Esophagus mucosa (tissue), 1 donor: ENCODE measurements at places on chromosomes 7 and 10. TPM values are rescaled to one million over a fixed set of nuclear protein-coding genes. Genes with fewer than 3 reads are reported as not detected.

PPP1R3C gene
- total RNA-seq: 91.9 TPM

- ATAC-seq: no peak
These were observed 87.2 kb downstream of the GSDME start for GRCh38 chr7:24669971-24670591.

DNA sequence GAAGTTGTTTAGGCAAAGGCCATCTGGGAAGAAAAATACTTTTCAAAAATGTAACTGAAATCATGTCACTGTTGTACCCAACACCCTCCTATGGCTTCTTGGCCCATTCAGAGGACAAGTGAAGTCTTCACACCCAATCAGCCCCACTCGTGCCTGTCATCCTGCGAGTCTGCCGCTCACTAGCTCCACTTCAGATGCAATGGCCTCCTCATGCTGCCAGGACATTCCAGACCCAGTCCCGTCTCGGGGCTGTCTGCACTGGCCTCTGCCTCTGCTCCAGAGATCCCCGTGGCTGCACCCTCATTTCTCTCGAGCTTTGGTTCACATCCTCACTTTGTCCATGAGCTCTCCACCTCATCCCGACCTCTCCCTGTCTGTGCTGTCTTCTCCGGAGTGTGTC is 227.1 kb downstream of the KCNMA1 start:
- ATAC-seq: no peak

- peak; percentile 13 for ATAC-seq
These were observed 350 bp upstream of the ZNF37A start for GRCh38 chr10:38093816-38094157.

DNA sequence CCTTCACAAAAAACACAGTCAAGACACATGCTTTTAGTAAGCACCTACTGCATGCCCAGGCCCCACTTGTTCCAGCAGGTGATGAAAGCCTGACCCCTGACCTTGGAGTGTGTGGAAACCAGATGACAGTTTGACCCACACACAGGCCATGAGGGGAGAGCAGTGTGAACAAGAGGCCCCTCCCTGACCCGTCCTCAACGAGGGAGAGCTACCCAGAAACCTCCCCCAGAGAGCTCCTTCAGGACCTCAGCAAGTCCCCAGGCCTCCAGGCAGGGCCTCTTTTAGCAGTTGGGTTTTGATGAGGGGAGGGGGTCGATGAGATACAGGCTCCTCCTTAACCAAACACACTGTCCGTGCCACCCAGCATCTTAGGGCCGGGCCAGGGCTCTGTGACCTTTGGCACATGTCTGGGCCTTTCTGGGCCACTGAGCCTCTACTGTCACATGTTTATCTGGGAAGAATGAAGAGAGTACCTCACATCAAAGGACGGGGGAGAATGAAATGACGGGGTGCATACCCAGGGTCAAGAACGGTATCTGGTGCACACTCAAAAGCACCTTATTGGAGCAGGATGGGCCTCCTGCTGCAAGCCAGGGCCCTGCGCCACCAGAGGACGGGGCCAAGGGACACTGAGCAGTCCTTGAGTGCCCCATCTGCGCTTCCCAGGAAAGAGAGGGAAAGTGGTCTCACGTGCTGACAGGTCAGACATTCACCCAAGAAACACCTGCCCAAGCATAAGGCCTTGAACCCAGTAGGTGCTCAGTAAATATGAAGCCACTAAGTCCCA is 202.6 kb upstream of the ZMIZ1 start:
- no peak for ATAC-seq

DNA sequence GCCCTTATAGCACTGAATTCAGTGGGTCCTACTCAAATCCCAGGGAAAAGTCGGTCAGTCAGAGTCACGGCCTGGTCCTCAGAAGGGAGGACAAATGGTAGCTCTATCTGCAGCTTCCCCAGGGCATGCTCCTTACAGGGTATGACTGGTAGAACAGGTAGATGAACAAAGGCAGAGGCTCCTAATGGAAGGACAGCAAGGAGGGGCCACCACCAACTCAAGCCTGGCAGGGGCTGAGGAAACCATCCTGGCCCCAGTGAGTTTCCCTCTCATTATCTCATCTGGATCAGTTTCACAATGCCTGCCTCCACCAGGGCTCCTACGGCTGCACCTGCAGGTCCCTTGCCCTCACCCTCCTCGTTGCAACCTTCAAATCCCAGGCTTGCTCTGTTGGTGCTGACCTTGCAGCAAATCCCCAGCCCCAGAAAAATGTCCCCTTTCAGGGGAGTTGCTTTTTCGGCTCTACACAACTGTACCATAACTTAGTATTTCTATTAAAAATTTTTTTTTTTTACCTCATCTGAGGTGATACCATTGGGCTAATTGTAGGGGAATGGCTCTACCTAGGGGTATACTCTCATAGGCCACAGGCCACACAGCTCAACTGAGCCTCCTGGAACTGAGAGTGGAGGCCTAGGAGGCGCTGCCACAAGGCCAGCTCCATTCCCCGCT is 2.4 kb upstream of the MYO1G start:
- peak; percentile 12 for ATAC-seq

- no peak for ATAC-seq
These were observed 19.6 kb upstream of the IFRD1 start for GRCh38 chr7:112430649-112431048.

DNA sequence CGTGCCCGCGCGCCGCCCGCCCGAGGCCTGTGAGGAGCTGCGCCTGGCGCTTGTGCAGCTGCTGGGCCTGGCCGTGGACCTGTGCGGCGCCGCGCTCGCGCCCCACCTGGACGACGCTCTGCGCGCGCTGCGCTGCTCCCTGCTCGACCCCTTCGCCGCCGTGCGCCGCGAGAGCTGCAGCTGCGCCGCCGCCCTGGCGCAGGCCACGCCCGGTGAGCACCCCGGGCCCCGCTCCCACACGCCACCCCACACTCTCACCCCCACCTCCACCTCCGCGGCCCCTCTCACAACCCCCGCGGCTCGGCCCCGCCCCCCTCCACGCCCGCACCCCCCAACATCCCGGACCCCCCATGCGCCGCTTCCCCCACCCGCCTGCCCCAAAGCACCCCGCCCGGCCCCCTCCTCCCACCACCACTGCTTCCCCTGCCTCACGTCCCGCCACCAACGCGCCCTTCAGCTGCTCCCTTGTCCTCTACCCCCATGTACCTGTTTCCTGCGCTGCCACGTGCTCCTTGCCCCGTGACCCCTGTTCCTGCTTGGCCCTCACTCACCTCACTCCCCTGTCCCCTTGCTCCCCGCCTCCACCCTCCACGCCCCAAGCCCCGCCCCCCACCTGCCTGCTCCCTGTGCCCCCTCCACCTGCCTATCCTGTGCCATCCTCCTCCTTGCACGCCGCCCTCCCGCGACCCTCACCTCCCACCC is at the start of gene PRKAR1B:
PRKAR1B (minus strand) TSS at position 178 of the 702 bp plus-strand sequence. CDS start 15,776 bp downstream, outside the sequence.
- ATAC-seq: peak; percentile 29

HOXA5 gene
- total RNA-seq: 5.6 TPM

MRC1 gene
- total RNA-seq: 1.2 TPM

GRCh38 chr7:28474640-28475039 is 62.3 kb downstream of the CREB5 start:
- no peak for ATAC-seq

DNA sequence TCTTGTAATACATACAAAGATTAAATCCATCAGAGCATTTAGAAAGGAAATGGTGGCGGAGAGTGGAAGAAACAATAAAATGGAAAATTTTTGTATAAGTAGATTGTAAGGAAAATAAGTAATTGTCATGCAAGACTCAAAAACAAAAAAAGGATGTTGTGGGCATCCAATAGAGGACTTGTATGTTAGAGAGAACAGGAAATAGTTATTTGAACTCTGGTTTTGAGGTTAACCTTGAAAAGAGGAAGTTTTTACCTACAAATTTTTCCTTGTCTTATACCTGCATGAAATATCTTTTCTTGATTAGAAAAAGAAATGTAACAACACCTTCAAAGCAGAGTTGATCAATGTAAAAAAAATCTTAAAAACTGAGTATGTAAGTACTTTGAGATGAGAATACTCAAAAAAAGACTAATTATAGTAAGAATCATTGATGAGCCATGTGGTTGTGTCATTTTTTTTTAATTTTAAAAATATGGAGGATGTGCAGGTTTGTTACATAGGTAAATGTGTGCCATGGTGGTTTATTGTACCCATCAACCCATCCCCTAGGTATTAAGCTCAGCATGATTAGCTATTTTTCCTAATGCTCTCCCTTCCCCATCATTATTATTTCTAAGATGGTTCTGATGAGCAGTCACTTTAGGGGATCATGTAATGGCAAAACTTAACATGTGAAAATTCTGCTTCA is 11.9 kb downstream of the TMEM106B start:
- no peak for ATAC-seq

HMX2 gene
- total RNA-seq: not detected

CCDC172 gene
- not detected for total RNA-seq
